ENCODE measurements at places on chromosomes 4 and X. TPM values are rescaled to one million over a fixed set of nuclear protein-coding genes. Genes with fewer than 3 reads are reported as not detected.

DNA sequence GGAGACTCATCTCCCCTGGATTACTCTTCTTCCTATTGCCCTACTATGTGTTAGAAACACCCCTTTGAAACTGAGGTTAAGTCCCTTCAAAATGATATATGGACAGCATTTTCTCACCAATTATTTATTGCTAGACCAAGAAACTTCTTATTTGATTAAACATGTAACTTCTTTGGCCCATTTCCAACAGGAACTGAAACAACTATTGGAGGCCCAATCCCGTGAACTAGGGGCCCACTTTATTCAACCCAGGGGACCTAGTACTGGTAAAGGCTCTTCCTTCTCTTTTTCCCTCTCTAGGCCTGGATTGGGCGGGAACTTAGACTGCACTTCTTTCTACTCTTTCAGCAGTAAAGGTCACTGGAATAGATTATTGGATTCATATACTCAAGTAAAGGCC is 16.7 kb upstream of the COL25A1 start:
- no peak for DNase-seq

- no peak for DNase-seq
Observed at GRCh38 chr4:19927381-19927780, 324.3 kb upstream of the SLIT2 start.

PABPC1L2B gene
- not detected for total RNA-seq

- peak; percentile 4 for DNase-seq
Observed at GRCh38 chrX:12007881-12008280, 130.4 kb upstream of the FRMPD4 start.

ARHGAP6 gene
- 0.10 TPM for total RNA-seq

DNA sequence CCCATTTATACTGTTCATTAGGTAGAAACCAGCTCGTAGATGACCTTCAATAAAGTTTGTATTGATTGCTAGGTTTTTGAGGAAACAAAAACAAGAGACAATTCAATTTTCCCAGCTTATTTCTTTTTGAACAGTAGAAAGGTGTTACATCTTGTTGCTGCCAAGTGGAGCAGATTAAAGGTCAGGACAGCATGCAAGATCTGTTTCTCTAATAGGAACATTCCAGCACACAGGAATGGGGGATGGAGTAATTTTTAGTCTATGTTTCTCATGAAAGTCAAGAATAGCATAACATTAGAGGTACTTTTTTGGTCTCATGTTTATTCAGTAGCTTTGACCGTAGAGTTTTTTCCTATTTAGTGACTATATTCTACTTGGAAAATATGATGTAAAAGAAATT is 132.4 kb downstream of the IL1RAPL1 start:
- DNase-seq: no peak

GPR173 gene
- 3.4 TPM for total RNA-seq

SPANXD gene
- not detected for total RNA-seq

DNA sequence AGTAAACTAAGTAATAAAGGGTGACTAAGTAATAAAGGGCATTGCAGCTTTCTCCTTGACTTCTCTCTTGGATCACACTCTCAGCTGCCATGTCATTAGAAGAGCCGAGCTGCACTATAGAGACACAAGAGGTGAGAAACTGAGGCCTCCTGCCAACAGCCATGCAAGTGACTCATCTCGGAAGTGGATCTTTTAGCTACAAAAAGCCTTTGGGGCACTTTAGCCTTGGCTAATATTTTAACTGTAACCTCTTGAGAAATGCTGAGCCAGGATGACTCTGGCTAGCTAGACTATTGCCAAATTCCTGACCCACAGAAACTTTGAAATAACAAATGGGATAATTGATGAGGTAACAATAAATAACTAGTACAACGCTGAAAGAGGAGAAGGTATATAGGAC is 1.5 kb upstream of the NEIL3 start:
- DNase-seq: no peak

PHOX2B gene
- total RNA-seq: not detected

DNA sequence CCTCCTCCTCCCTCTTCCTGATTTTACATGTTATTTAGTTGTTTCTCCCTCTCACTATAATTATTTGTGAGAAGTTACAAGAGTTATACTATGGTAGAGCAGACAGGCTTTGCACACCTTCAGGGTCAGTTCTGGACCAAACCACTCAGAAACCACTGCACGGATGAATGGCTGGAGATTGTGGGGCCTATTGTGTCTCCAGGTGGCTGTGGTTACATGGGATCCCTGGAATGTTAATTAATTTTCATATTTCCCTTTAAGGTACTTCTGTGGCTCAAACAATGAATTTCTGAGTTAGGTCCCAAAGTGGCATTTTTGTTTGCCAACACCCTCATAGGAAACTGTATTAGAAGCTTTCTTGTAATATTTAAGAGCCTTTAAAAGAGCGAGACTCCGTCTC is 151.9 kb downstream of the BMPR1B start:
- no peak for DNase-seq

NPY1R gene
- total RNA-seq: 0.39 TPM

DNA sequence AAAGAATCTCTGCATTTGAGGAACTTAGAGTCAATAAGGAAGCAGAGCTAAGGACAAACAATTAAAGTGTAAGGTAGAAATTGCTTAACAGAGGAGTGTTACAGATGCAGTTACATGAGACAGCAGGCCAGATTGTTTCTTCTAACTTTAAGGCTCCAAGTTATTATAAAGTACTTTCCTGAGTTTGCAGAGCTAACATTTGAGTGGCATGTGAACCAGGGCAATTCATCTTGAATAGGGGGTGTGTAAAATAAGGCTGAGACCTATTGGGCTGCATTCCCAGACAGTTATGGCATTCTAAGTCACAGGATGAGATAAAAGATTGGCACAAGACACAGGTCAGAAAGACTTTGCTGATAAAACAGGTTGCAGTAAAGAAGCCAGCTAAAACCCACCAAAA is 7.6 kb upstream of the LNX1 start:
- DNase-seq: no peak

HSD17B13 gene
- total RNA-seq: 0.81 TPM

GRCh38 chrX:75911716-75912115 is 126.7 kb upstream of the MAGEE2 start:
- no peak for DNase-seq

GRCh38 chrX:72306085-72306801 is 529 bp upstream of the CITED1 start:
- DNase-seq: no peak

CACNA1F gene
- not detected for total RNA-seq

Measured in HCT116 (cell line).